CD8-positive, alpha-beta memory T cell (primary cell): ENCODE measurements at places on chromosomes 11 and 22. TPM values are rescaled to one million over a fixed set of nuclear protein-coding genes. Genes with fewer than 3 reads are reported as not detected.

GRCh38 chr11:75347781-75348566 is 3.5 kb downstream of the ARRB1 start:
- DNase-seq: no peak

DNA sequence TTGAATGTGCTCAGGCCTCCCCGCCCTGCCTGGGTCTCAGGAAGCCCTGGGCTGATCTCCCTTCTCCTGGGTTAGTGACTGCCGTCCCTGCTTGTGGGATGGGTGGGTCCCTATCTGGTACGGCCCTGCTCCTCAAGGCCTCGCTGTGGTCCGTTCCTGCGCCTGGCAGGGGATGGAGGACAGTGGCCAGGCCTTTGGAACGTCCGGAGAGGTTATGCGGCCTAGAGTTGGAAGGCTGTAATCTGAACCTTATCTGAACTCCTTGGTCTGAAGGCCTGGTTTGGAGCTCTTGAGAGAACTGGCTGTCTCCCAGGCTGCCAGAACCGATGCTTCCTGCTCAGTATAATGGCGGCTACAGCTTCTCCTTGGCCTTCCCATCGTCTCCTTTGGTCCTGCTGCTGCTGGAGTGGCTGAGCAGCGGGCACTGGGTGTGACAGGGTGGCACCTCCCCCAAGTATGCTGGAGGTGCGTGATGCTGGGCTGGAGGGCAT is 72.8 kb downstream of the FLI1 start:
- no peak for DNase-seq

- DNase-seq: no peak
These were observed 32.9 kb upstream of the SMIM38 start for GRCh38 chr11:69122630-69123431.

- no peak for DNase-seq
These were observed 71.6 kb upstream of the SHANK2 start for GRCh38 chr11:71323876-71324526.

DNA sequence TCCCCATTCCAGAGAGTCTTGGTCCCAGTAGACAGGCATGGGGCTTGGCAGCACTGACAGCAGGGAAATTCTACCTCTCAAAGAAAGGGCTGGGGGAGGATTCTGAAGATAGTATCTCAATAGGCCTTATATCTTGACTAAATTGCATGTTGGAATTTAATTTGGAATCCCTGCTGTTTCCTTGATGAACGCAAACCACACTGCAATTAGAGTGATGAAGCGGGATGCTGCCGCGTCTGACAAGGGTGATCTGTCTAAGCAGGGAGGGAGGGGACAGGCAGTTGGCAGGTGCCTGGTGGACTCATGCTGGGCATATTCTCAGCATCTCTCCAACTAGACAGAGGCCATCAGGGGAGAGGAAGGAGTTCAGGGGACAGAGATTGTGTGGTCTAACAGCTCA is 48.4 kb downstream of the COMMD9 start:
- DNase-seq: no peak

DNA sequence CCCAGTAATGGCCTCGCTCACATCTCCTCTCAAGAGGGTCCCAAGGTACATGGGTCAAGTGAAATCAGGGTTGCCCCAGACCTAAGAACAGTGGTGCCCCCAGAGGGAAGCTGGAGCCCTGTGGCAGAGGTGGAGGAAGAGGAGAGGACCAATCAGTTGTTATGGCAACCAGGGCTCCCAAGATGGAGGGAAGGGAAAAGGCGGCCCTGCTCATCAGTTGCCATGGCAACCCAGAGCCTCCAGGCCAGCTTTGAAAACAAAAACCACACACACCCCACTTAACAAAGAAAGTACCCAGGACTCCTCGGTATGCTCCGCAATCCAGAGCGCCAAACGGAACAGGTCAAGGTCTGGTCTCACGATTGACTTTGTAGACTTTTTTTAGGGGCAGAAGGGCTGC is 53.5 kb upstream of the SLC35C1 start:
- DNase-seq: no peak

GRCh38 chr11:119854521-119854920 is 125.5 kb upstream of the NECTIN1 start:
- DNase-seq: no peak

- no peak for DNase-seq
These were observed 223.6 kb downstream of the SWAP70 start for GRCh38 chr11:9887472-9887871.

GRCh38 chr11:114892381-114893197 is 214.3 kb downstream of the NXPE2 start:
- DNase-seq: no peak

The TYR gene
- total RNA-seq: not detected

The KLHL35 gene
- total RNA-seq: 0.44 TPM

The PNPLA5 gene
- total RNA-seq: not detected

The ZNF408 gene
- total RNA-seq: 14.4 TPM

The PGGHG gene
- 81.0 TPM for total RNA-seq

The LRRC74B gene
- total RNA-seq: not detected

The CBLIF gene
- total RNA-seq: not detected

The OR5J2 gene
- not detected for total RNA-seq

The OTOG gene
- total RNA-seq: not detected

The PSMD13 gene
- 235 TPM for total RNA-seq
